HCEC 1CT (cell line): ENCODE measurements at places on chromosomes 3 and 15.

DNA sequence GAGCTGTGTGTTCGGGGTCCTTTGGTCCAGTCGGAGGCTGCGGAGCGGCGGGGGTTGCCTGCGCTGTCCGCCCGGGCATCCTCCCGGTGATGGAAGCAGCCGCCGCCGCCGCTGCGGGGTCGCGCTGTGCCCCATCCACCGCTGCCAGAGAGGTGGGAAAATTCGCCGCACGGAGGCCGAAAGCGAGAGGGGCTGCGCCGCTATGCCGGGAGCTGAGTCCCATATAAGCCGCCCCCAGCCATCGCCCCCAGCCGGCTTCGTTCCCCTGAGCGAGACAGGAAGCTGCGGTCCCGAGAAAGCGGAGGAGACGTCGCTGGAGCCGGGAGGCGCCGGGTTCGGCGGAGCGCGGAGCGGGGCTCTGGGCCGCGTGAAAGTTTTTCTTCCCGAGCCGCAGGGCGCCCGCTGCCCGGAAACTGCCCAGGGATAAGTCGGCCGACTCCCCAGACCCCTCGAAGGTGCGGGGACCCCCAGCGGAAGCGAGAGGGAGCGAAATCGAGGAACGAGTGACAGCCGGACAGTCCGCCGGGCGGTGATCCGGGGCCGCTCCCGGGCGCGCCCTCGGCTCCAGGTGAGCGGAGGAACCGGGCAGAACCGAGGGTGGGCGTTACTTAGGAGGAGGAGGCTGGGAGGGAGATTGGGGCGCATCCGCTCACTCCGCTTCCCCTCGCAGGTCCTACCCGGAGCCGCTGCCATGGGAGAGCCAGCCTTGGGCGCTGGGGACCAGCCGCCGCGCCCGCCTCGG, 574 bp downstream of the CHST2 start:
- peak; percentile 30 for DNase-seq

DNA sequence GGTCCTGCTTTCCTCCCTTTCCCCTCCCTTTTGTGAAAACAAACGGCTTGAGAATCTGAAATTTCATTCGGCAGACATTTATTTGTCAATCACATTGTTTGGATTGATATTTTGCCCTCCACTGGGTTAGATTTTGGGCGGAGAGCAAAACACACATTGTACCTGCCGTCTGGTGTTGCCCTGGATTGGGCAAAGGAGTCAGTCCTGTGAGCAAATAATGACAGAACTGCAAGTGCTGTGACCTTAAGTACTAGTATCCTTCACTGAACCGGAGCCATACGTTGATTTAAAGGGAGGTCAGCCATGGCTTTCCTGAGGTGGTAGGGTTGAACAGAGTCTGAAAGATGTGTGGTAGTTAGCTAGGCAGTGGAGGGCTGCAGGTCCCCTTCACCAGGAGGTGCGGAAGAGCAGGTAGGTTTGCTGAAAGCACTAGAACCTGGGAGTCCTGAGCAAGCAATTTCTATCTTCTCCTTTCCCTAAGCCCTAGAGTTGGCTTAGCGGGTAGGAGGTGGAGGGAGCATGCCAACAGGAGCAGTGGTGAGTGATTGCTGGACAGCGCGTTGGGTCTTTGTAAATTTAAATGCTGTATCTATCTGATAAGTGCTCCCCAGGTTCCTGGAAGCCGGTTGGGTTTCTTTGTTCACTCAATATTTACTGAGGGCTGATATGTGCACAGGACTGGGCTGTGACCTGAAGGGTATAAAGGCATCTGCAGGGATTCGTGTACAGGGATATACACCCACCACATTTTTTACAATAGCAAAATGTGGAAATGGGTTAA, 2.0 kb downstream of the PDIA5 start:
- DNase-seq, result no peak

GRCh38 chr3:37072892-37073291, 79.6 kb downstream of the MLH1 start:
- DNase-seq, result peak; percentile 66

- DNase-seq, result no peak
These were observed 623.7 kb downstream of the GRM7 start for GRCh38 chr3:7484636-7485035.

- DNase-seq, result no peak
These were observed 23.5 kb downstream of the PTH1R start for GRCh38 chr3:46901061-46901460.

- DNase-seq, result no peak
These were observed 231.4 kb downstream of the CDIN1 start for GRCh38 chr15:36810656-36811449.

DNA sequence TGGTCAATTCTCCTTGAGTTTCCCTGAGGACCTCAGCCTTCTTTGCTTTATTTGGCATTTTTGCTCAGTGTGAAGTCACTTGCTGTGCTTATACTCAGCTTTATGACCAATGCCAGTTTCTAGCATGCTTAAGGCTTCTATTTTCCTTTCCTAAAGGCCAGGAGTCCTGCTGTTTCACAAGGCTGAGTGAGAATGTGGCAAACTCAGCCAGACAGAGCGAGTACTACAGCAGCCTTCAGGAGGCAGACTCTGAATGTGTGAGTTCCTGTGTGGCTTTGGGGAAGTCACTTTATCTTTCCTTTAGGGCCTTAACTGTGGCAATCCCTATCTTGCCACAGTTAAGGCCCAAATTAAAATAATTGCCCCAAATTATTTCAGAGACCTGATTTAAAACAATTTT, 213.2 kb upstream of the MRPL3 start:
- DNase-seq, result no peak

DNA sequence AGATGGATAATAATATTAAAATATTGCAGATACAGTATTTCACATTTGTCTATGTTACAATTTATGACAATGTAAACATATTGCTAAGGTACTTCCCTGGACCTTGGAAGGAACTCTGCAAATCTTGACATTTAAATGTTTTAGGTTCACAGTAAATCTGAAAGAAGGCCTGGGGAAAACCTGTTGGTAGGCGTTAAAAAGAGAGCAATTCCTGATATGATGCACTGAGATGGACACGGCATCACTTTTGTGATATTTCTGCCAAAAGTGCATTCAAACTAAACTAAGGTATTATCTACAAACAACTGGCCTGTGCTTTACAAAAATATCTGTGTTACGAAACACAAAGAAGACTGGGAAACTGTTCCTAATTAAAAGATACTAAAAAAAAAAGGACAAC, 6.1 kb upstream of the TP63 start:
- no peak for DNase-seq

DNA sequence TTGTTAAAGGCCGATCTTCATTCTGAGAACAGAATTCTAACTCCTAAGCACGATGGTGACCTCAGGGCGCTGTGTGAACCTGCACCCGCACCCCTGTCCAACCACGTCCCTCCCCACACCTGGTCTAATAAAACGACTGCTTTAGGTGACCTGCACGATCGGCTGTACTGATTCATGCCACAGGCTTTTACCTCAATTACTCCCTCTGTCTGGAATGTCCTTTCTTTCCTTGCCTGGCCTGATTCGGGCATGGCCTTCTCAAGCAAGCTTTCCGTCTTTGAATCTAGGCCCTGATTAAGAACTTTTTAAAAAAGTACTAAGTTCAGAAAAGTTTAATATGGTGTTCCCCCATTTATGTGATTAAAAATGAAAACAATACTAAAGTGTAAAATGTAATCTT, 842 bp upstream of the U2SURP start:
- DNase-seq, result peak; percentile 20

DNA sequence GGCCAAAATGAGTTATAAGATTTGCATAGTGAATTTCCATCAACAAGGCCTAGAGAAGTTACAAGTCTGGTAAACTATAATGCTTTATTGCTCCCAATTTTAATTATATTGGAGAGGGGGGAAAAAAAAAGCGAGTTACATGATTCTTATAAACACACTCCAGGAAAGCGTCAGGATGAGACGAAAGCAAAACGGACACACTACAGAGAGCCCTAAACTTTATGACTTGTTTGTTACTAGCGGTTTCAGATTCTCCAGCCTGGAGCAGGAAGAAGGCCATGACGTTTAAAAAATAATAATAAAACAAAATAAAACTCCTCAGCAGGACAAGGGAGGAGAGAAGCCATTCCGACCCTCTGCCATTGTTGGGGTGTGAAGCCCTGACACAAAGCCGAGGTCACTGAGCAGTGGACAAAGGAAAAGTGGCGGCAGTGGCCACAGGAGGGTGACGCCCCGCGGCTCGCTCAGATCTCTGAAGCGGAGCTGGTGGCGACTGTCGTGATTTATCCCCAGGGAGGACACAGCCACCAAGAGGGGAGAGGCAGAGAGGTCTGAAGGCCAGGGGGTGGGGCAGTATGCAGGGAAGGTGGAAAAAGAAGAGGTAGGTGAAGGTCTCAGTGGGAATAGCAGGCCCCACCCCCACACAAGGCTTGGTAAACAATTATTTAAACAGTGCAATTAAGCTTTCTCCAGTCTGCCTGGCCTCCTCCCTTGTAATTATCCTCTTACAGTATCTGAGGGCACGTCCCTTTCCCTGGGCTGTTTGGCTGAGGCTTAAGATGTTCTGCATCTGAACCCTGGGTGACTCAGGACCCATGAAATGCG, 45.3 kb downstream of the ADAMTS9 start:
- DNase-seq, result peak; percentile 4

- no peak for DNase-seq
These were observed 993 bp downstream of the PLCL2 start for GRCh38 chr3:16885593-16886302.

- DNase-seq, result peak; percentile 11
These were observed 46.6 kb upstream of the ATP2B2 start for GRCh38 chr3:10551821-10552630.

DNA sequence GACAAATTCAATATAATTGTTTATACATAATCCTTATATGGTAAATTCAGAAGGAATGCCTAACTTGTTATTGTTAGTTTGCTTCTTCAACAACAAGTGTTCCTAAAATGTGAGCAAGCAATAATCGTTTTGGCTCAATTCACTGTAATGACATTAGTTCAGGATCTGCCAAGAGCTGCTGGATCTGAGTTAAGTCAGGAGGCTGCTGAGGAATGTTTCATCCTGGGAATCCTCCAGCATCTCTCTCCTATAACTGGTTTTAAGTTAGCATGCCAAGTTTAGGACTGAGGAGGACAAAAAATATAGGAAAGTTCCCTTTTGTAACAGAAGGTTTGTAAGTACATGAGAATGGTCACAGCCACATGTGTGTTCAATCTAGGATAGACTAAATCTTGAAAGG, 4.9 kb upstream of the GTF2A2 start:
- DNase-seq, result no peak

GRCh38 chr3:181253796-181254195, 264.3 kb upstream of the DNAJC19 start:
- no peak for DNase-seq

GRCh38 chr15:39052323-39052705, 487.7 kb upstream of the RASGRP1 start:
- DNase-seq, result no peak

DNA sequence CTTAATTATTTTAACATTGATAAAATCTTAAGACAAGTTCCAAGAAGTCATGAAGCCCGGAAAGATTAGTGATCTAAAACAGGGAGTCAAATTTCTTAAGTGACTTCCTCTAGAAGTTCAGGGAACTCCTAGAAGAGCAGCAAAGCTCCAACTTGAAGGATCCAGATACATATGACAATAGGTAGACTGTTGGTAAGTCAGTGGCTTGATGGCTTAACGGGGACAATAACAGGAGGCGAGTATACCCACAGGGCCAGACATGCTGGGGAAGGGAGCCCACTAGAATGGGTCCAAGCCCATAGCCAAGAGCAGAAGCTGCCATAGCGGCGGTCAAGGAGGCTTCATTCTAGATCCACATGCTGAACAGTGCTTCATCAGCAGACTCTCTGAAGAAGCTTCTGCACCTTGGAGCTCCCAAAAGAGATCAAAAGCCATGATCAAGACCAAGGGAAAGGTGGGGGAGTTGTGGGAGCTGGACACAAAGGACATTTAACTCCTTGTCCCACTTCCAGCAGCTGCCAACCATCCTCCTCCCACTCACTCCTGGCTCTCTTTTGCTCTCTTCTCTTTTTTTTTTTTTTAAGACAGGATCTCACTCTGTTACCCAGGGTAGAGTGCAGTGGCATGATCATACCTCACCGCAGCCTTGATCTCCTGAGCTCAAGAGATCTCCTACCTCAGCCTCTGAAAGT, 10.2 kb upstream of the CA12 start:
- no peak for DNase-seq

DNA sequence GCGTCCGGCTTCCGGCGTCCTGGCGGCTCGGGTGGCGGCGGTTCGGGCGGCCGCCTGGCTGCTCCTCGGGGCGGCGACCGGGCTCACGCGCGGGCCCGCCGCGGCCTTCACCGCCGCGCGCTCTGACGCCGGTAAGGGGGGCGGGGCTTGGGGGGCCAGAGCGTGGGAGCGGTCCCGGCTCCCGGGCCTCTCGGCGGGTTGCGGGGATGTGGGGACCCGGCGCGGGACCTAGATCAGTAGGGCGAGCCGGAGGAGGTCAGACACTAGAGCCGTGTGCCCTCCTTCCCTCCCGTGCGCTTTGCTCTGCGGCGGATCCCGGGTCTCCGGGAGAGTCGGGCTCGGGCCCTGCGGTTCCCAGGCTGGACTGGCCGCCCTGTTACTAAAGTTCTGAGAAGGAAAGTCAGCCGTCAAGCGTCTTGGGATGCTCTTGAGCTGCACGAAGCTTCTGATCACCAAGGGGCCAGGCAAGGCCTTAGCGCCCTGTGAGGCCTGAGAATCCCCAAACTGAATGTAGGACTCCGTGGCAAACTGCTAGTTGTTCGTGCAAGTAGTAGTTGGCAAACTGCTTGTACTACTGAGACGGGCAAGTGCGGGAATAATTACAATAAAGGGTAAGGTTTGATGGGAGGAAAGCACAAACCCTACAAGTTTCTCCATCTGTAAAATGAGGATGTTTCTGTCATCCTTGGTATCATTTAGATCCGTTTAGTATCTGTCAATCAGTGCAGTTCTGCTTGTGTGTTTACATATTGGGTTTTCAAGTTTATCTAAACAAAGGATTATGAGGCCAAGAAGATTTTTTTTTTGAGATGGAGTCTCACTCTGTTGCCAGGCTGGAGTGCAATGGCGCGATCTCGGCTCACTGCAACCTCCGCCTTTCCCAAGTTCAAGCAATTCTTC, 587 bp downstream of the PIGX start:
- peak; percentile 55 for DNase-seq

- DNase-seq, result no peak
These were observed 36.2 kb downstream of the AP4E1 start for GRCh38 chr15:50944672-50945071.

- no peak for DNase-seq
These were observed 6.4 kb downstream of the MYL3 start for GRCh38 chr3:46856576-46857471.

DNA sequence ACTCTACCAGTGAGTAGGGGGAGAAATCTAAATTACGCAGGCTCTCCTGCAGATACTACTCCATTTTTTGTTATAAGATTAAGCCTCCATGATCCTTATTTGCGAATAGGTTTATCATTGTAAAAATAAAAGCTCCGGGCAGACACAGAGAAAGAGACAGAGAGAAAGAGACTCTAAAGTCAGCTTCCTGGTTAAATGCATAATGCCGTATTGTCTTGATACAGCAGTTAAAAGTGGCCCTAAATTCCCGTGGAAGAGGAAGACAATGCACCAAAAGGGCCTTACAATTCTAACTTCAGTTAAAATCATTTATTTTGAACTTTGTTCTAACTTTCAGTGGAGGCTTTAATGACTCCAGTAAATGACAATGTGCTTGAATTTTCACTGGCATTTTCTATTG, 98.3 kb downstream of the SLC9A9 start:
- DNase-seq, result no peak
